ENCODE measurements at places on chromosomes 11 and 22. TPM values are rescaled to one million over a fixed set of nuclear protein-coding genes. Genes with fewer than 3 reads are reported as not detected.

Gene IFITM5
- not detected for polyA plus RNA-seq

- no peak for DNase-seq
These were observed 6.5 kb downstream of the TIMP3 start for GRCh38 chr22:32808038-32808445.

Gene TEAD1
- 51.8 TPM for polyA plus RNA-seq

Gene IGLL1
- not detected for polyA plus RNA-seq

DNA sequence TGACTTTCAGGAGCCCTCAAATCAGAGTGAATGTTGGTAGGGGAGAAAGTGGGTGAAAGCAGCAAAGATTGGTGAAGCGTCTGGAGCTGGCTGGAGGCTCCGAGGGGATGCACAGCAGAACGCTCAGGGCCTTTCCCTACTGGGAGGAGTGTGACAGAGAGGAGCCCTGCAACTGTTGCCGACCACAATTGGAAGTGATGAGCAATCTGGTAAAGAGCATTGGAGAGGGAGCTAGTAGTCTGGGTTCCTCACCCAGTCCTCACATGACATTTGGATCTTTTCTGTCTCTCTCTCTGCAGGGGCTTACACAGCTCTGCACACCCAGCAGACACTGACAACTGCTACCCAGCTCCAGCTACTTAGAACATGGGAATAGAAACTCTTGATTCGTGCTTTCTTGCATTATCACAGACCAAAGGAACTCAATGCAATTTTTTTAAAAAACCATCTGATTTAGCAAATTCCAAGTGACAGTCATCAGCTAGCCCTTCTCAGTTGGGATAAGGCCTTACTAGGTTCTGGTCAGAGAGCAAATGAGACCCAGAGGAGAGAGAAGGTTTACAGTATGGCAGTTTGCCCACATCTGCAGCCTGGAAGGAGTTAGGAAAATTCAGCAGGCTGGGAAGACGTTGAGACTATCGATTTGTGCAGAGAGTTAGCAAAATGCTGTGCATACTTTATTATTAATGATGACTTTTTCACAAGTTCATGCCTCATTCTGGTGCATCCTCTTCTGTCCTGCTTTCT is 278.0 kb upstream of the PLET1 start:
- no peak for DNase-seq

DNA sequence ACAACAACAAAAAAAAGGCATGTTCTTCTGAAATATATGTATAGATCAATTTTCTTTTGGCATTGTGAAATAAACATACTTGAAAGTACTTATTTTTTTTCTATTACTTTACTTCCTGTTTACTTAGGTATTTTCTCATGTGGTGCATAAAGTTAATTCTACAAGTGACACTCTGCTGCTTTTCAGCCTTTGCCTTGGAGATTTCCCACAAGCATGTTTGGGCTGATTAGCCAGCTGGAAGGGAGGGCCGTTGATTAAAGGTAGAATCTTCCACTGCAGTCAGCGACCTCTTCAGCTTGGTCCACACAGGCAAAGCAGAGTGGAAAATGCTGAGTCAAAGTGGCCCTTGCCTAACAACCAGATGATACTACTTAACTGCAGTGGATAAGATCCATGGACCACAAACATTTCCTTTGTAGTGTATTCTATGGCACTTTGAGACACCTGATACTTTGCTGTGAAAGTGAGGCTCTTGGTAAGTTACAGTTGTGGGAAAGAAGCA is 176.0 kb downstream of the ARHGAP42 start:
- peak; percentile 95 for DNase-seq

Gene SVIP
- 6.8 TPM for polyA plus RNA-seq

GRCh38 chr22:36858966-36859365 is 1.8 kb upstream of the NCF4 start:
- no peak for DNase-seq

Gene FGF4
- polyA plus RNA-seq = not detected

Gene RASL10A
- 0.07 TPM for polyA plus RNA-seq

- DNase-seq = no peak
These were observed 124.1 kb upstream of the CSNK2A3 start for GRCh38 chr11:11476971-11477645.

DNA sequence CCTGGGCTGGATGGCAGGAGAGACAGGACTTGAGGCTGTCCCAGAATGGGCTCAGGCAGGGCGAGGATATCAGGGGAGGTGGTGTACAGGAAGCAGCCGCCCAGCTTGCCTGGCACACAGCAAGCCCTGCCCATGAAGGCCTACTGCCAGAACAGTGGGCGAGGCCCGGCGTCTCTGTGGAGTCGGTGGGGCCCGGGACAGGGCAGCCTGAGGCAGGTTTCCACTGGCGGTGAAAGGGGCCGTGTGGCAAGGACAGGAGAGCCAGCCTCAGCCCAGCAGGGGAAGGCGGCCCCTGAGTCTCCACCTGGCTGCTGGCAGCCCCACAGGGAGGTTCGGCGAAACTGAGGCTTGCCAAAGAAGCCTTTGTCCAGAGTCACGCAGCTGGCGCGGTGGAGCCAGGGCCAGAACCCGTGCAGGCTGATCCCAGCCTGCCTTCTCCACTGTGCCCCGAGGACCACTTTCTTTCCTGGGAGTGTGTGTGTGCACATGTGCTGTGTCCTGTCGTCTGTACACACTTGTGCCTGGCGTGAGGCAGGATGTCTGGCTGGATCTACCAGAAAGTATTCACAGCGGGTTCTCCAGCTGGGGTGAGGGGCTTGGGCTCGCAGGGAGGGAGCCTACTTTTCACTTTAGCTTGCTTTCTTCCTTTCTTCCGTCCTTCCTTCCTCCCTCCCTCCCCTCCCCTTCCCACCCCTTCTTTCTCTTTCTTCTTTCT is 1.2 kb downstream of the TSPO start:
- DNase-seq = peak; percentile 22

- DNase-seq = no peak
These were observed 77.7 kb downstream of the TRIM44 start for GRCh38 chr11:35740061-35740799.

DNA sequence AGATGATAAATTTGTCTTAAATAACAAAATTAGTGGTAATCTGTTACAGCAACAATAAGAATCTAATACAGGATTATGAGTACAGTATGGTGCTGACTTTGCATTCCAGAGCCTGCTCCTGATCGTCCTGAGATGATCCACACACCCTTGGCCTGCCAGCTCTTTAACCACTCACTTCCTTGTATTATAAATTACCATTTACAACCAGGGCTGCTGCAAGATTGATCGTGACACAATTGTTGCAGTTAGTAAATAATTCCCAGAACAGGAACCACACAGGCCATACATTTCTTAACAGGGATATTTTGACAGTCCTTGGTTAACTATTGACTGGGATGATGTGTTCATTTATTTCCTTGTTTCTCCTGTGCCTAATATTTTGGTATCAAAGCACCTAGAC is 3.8 kb upstream of the CBLIF start:
- no peak for DNase-seq

DNA sequence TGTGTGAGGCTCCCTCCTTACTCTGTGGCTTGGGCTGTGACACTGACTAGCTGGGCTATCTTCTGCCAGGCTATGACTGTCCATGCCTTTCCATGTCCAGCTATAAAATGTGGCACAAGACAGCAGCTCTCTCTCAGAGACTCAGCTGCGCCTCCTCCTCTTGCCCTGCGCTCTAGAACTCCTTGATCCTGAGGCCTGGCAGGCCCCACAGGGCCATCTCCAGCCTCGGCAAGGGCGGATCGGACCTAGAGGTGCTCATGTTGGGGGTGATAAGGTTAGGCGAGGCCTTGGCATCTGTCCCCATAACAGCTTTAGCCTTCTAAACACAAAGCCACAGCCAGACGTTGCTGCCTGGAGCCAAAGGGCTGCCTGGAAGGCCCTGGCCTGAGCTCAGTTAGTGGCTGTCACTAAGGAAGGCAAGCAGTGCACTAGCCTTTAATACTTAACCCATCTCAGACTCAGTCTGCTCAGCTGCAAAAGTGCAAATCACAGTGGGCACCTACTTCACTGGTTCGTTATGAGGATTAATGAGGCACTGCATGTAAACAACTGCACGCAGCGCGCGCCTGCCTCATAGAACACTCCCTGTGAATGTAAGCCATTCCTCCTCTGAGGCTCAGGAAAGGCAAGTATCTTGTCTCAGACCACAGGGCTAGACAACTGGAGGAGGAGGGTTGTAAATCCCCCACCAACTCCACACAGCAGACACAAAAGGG is 1.2 kb downstream of the GUCD1 start:
- DNase-seq = peak; percentile 40

- DNase-seq = peak; percentile 86
These were observed 37.8 kb downstream of the SCN3B start for GRCh38 chr11:123616505-123617198.

Gene RTN4RL2
- 0.83 TPM for polyA plus RNA-seq

Gene OR5B17
- polyA plus RNA-seq = not detected

DNA sequence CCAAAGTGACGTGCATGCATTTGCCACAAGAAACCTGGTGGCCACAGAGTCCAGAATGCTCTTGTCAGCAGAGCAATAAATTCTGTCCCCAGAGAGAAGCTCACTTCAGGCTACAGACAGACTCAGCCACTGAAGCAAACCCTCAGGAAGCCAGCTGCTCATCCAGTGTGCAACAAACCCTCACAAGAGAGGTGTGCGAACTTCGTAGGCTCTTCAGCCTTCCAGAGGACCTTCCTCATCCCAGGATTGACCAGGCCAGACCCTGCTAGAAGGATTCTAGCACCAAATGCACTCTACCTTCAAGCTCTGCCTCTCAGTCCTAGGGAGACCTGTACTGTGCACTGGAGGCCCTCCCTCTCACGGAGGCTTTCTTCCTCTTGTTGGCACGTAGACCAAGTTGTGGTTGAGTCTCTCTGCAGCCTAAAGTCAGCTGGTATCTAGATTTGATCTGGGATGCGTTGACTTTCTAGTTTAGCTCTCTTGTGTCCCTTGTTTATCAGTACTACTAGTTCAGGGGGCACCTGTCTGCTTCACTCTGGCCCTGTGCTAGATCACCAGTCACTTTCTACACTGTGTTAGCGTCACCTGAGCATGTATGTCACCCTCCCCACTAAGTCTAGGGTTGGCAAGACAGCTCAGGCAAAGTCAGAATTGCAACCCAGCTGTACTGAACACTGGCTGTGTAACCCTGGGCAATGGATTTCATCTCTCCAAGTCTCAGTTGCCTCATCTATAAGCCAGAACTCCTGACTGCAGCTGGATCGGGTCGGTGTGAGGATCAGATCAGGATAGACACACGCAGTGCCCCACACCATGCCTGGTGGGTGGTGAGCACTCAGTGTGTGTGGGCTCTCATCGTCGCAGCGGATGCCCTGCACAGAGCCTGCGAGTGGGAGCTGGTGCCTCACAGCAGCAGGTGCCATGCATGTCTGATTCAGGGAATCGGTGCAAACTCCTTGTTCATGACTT is 22.1 kb upstream of the TMPRSS13 start:
- DNase-seq = no peak

GRCh38 chr11:118186346-118187107 is 10.1 kb upstream of the SCN2B start:
- no peak for DNase-seq

DNA sequence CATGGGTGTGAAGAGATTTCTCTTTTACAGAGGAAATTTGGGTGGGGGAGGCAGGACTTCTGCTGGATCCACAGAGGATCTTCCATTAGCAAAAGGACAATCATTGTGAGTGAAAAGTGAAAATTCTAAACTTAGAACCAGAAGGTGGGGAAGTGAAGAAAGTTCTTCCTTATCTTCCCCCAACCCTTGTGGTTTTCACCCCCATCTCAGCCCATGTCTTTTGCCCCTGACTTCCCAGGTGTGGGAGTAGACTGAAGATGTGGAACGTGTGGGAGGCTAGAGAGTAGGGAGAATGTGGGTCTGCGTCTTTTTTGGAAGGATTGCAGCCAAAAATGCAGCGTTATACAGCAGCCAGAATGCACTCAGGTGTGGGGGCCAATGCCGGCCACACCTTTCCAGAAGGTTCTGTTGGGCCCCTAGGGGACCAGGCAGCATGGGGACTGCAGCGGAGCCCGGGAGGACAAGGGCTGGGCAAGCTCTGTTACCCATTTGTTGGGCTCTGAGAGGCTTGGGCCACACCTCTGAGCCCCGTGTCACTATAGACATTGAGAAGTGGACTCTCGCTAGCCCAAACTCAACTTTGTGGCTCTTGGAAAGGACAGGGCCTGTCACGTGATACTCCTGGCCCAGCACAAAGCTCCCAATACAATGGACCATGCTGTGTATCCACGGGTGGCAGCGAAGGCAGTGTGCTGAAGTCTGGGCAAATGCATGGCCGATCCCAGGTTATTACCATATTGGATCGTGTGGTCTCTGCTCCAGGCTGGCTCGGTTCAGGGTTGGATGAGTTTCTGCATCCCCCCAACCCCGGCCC is 32.8 kb upstream of the LINC01488 start:
- DNase-seq = no peak

GRCh38 chr11:102119997-102120396 is 9.8 kb downstream of the YAP1 start:
- peak; percentile 41 for DNase-seq

- no peak for DNase-seq
These were observed 56.5 kb downstream of the FLRT1 start for GRCh38 chr11:64092111-64092760.

Gene PRDX5
- polyA plus RNA-seq = 292 TPM

Gene RASD2
- 0.32 TPM for polyA plus RNA-seq

GRCh38 chr11:95138448-95138847 is 48.8 kb downstream of the ENDOD1 start:
- DNase-seq = no peak

DNA sequence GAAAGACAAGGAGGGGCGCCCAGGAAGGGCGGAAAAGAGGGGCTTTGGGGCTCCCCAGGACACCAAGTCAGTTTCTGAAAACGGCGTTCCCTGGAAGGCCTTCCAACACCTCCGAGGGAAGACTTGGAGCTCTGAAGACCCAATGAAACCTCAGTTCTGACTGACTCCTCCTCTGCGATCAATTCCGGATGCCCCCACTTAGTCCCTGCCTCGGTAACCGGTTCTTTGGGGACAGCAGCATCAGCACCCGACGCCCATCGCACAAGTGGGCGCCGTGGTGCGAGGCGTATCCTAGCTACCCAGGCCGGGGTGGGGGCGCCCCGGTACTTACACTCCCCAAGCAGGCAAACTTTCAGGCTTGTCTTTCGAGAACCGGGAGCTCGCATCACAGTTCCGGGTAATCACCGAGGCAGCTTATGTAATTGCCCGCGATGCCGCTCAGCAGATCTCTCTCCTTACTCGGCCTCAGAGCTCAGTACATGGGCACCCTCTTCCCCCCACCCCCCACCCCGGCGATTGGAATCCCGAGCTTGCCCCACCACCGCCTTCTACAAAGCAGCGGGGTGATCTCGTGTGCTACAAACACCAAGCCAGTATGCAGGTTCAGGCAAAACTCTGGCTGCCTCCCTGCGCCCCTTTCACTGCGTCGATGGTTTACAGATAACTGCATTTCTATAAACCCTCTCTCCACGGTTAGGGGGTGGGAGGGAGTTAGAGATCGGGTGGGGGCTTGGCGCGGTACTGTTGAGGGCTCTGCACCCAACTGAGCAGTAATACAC is 2.0 kb downstream of the TENM4 start:
- peak; percentile 42 for DNase-seq

- peak; percentile 58 for DNase-seq
These were observed 232.9 kb downstream of the ETS1 start for GRCh38 chr11:128354476-128354875.

Gene CAPN5
- 26.9 TPM for polyA plus RNA-seq
